ENCODE measurements at places on chromosomes 7 and 10.
A peak's percentile ranks its signal among the peaks of the same experiment; 100 is the strongest.

DNA sequence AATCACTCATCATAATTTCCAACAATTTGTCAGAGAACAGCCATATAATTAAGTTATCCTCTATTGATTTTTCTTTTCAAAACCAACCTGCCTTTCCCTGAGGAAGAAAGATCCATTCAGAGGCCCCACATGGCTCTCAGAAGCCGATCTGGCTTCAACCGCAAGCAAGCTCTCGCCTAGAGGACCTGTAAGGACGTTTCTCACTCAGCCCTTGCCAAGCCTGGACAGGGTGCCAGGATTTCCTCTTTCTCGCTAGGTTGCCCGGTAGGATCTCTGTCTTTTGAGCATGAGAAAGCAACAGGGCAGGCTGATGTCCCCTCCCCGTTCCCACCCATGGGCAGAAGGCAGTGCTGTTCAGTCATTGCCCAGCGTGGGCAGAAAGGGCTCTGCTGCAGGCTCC, 13.0 kb downstream of the AIFM2 start:
- no peak for DNase-seq

DNA sequence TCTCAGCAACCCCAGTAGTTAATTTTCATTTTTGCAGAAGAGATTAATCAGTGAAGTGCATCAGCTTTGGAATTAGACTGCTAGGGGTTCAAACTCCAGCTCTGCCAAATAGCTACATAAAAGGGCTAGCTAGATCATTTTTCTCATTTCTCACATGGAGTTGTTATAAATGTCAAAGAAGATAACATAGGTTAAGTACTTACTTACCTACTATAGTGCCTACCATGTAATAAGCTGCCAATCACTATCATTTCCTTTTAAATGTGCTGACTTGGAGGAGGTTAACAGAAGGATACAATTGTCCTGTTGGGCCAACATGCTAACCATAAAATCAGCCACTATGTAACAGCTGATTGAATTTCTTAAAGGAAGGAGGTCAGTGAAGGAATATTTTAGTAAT, 40.7 kb downstream of the KDM7A start:
- no peak for DNase-seq

- DNase-seq, result no peak
These were observed 82.6 kb downstream of the PRKG1 start for GRCh38 chr10:51156926-51157325.

- no peak for DNase-seq
These were observed 90.3 kb upstream of the ADAM12 start for GRCh38 chr10:126478546-126478945.

DNA sequence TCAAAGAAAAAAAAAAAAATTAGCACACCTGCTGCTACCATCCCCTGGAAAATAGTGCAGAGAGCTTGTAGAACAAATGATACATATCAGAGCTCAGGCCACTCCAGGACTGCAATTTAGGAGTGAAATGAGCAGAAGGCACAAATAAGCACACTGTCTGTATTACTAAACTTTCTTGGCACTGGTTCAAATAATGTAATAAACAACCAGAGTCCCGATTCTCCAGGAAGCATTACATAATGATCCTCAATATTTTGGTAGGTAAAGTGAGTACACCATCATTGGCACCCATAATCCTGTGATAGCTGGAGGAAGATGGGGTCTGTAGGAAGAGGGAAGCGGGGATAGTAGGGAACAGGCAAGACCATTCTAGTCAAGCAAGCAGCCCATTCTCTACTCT, 74.3 kb downstream of the SVOPL start:
- no peak for DNase-seq

- no peak for DNase-seq
These were observed 3.1 kb upstream of the ZNF12 start for GRCh38 chr7:6709808-6710207.

DNA sequence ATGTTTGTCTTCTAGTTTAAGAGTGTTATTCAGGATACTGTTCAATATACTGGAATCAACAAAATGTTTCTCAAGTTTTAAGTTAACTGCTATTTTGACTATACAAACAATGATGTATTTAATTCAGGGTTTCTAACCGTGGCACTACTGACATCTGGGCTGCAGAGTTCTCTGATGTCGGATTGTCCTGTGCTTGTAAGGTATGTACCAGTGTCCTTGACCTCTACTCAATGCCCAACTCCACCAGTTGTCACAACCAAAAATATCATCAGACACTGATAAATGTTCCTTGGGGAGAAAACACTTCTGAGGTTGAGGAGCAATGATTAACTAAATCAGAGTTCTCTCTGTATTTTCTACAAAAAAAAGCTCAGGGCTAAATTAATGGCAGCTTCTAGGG, 301.5 kb downstream of the PARD3 start:
- DNase-seq, result no peak

DNA sequence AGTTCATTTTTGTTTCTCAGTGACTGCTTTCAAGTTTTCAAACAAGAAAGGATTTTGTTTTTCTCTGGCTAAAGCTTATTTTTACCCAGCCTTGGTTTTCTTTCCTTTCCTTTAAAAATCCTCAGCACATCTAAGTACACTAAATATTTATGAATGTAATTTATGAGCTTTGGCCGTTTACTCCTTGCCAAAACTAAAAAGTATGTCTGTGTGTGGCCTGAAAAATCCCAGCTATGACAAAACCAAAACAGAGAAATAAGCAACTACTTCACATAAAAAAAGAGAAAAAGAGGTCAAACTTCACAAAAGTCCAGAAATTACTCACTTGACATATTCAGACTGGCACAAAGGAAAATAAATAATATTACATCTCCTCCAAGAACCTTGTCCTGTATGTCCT, 365.1 kb upstream of the NFE2L3 start:
- DNase-seq, result no peak

GRCh38 chr7:11335947-11336346, 362.3 kb downstream of the PHF14 start:
- no peak for DNase-seq

- DNase-seq, result peak; percentile 47
These were observed 343.3 kb downstream of the FRMD4A start for GRCh38 chr10:13987446-13987845.

DNA sequence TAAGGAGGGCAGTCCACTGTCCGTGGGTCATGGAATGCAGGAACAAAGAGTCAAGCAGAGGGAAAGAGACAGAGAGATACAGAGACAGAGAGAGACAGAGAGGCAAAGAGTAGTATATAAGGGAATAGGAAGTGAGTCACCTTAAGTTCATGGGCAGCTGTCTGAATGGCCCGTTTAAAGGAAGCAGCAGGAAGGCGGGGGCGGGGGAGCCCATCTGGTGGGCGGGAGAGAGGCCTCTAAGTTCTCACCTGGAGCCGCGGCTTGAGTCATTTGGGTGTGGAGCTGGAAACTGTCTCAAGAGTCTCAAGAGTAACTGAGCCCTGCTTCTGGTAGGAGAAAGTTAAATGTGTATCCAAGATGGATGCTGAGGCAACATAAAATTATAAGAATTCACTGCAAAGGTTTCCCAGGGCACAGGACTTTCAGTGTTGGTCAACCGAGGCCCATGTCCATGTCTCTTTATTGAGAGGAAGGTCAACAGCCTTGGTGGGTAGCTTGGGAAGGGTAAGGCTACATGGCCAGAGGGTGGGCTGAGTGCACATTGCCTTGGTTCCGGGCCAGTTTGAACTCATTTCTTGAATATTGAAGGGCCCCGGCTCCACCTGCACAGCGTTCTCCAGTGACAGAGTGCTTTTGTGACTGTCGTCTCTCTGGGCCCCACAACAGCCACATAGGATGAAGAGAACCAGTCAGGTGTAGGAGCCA, 85.5 kb upstream of the CACUL1 start:
- no peak for DNase-seq

GRCh38 chr7:106180721-106181120, 68.6 kb upstream of the SYPL1 start:
- DNase-seq, result no peak

- no peak for DNase-seq
These were observed 146.4 kb downstream of the ACTR3B start for GRCh38 chr7:152905949-152906348.

DNA sequence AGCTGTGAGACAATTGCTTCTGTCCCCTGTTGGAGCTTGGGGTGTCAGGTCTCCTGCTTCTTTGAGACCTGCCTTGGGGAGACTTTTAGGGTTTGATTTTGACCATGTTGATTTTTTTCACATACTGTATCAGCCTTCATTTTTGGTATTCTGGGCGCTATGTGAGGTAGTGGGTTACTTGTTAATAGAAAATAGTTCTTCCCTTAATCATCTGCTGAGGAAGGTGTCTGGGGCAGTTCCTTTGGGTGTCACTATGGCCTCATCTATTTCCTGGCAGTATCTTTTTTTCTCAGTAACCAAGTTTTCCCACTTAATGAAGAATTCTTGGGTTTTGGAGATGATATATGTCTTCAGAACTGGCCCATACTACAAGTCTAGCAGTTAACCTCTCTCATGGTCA, 4.6 kb upstream of the NOLC1 start:
- no peak for DNase-seq

DNA sequence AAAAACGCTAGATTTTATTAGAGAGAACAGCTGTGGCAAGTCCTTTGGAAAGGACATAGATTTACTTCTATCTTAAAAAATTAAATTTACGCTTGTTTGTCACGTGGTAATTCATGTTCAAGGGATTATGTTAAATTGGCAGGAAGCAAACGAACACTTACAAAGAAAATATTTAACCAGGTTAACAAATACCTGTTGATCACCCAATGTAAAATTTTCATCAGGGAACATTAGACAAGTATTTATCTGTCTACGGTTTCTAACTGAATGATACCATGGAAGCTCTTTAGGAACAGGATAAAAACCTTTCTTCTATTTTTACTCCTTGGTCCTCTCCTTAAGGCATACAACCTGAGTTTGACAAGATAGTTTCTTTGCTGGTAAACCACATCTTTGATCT, 122.2 kb downstream of the NOC3L start:
- no peak for DNase-seq

DNA sequence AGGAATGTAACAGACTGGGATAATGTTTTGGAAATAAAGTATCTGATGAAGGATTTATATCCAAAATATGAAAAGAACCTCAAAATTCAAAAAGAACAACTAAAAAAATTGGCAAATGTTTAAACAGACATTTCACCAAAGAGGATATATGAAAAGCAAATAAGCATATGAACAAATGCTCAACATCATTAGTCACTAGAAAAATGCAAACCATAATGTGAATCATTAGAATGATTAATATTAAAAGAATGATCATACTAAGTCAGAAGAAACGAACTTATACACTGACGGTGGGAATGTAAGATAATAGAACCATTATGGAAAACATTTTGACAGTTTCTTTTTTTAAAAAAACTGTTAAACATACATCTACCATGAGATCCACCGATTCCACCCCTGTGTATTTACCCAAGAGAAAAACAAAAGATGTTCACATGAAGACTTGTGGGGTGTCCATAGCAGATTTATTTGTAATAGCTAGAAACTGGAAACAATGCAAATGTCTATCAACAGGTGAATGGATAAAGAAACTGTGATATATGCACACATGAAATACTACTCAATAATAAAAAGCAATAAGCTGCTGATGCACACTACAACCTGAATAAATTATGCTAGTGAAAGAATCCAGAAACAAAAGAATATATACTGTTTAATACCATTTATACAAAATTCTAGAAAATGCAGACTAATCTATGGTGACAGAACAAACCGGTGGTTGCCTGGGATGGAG, 35.7 kb downstream of the PRKG1 start:
- DNase-seq, result no peak

GRCh38 chr7:130297628-130298543, 4.9 kb downstream of the CPA4 start:
- DNase-seq, result no peak

GRCh38 chr10:2936816-2937215, 130.5 kb upstream of the PFKP start:
- DNase-seq, result no peak

GRCh38 chr7:32901629-32902028, 10.1 kb upstream of the KBTBD2 start:
- DNase-seq, result no peak

DNA sequence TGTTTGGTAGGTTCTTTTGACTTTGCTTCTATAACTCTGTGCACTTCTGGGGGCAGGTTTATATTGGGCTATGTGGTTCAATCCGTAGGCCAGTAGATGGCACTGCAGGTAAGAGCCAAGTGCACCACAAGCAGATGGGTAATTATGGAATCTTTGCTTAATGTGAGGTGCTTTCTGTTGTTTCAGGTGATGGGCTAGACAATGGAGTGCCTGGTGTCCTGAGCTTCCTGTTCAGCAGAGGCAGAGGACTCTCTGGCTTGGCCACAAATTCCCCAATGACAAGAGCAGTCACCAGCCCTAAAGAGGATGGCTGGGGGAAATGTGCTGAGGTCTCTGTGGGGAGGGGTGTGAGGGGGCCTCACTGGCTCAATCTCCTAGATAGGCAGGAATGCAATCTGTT, 455.0 kb downstream of the CCSER2 start:
- DNase-seq, result peak; percentile 10

DNA sequence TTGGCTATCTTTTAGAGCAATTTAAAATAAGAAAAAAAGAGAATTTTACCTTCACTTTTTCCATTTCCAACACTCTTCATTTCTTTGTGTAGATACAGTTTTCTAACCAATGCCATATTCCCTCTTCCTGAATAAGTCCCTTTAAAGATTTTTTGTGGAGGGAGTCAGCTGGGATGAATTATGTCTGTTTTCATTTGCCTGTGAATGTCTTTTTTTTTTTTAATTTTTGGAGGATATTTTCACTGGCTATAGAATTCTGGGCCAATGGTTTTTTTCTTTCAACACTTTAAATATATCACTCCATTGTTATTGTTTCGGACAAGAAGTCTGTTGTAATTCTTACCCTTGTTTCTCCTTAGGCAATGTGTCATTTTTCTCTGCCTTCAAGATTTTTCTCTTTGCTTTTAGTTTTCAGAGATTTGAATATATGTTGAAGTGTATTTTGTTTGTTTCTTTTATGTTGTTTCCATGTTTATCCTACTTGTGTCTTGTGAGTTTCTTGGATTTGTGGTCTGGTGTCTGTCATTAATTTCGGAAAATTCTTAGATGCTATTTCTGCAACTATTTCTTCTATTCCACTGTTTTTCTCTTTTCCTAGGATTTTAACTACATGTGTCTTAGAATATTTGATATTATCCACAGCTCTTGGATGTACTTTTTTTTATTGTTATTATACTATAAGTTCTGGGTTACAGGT, 20.0 kb upstream of the CXCL12 start:
- DNase-seq, result no peak

GRCh38 chr10:113641702-113642101, 22.1 kb downstream of the NRAP start:
- DNase-seq, result no peak

GRCh38 chr7:140375892-140376730, 22.2 kb downstream of the SLC37A3 start:
- no peak for DNase-seq

- DNase-seq, result no peak
These were observed 4.0 kb upstream of the ARMS2 start for GRCh38 chr10:122450353-122450990.

Data from H54 (cell line).